Activated CD4-positive, alpha-beta memory T cell treated with anti-CD3 and anti-CD28 coated beads, Interleukin-2, amount 10 ng/mL, durations not matched to agents 7 days and 5 days (primary cell): ENCODE measurements at places on chromosomes 6 and 20. TPM values are rescaled to one million over a fixed set of nuclear protein-coding genes. Genes with fewer than 3 reads are reported as not detected.

The IER3 gene
- total RNA-seq = 13.1 TPM

The KCNK16 gene
- total RNA-seq = not detected

The AKAP12 gene
- total RNA-seq = 0.78 TPM

The LST1 gene
- total RNA-seq = 74.5 TPM

The DEFB127 gene
- not detected for total RNA-seq

The MARCKS gene
- not detected for total RNA-seq

The SLC52A3 gene
- not detected for total RNA-seq

The MEI4 gene
- not detected for total RNA-seq

The SCGN gene
- not detected for total RNA-seq

The AKAP7 gene
- total RNA-seq = 7.2 TPM

The FKBP5 gene
- 51.1 TPM for total RNA-seq

The DCDC2 gene
- not detected for total RNA-seq

The GPR63 gene
- total RNA-seq = 3.7 TPM

The CCR6 gene
- 20.0 TPM for total RNA-seq

The MYO6 gene
- total RNA-seq = 4.6 TPM

The PLCB4 gene
- not detected for total RNA-seq

The ASIP gene
- not detected for total RNA-seq

- no peak overlapping the region for H3K4me3 ChIP-seq
- peaks cover 14% of the 10 kb centered on the region for H3K36me3 ChIP-seq
- no peak for DNase-seq
- H3K27me3 ChIP-seq = no peaks in the 10 kb centered on the region
- peaks cover 11% of the 10 kb centered on the region for H3K4me1 ChIP-seq
These were observed 31.5 kb upstream of the LTV1 start for GRCh38 chr6:143811501-143812157.

- no peaks in the 10 kb centered on the region for H3K27me3 ChIP-seq
- H3K4me3 ChIP-seq = no peak overlapping the region
- H3K4me1 ChIP-seq = peaks cover 2% of the 10 kb centered on the region
- DNase-seq = no peak
- no peaks in the 10 kb centered on the region for H3K36me3 ChIP-seq
These were observed 7.8 kb upstream of the LCA5 start for GRCh38 chr6:79544939-79545450.

- no peak for DNase-seq
- no peak overlapping the region for H3K4me3 ChIP-seq
- H3K4me1 ChIP-seq = no peaks in the 10 kb centered on the region
- peaks cover 3% of the 10 kb centered on the region for H3K27me3 ChIP-seq
- no peak overlapping the region for H3K27ac ChIP-seq
These were observed 31.2 kb downstream of the PARD6B start for GRCh38 chr20:50762435-50763220.

GRCh38 chr20:7161690-7162089 is 394.2 kb downstream of the BMP2 start:
- DNase-seq = no peak
- H3K4me3 ChIP-seq = no peak overlapping the region
- H3K27me3 ChIP-seq = no peaks in the 10 kb centered on the region

- H3K27ac ChIP-seq = no peak overlapping the region
- DNase-seq = no peak
- no peak overlapping the region for H3K4me3 ChIP-seq
- no peaks in the 10 kb centered on the region for H3K4me1 ChIP-seq
- no peaks in the 10 kb centered on the region for H3K36me3 ChIP-seq
- H3K27me3 ChIP-seq = no peaks in the 10 kb centered on the region
These were observed 52.1 kb downstream of the PLAGL1 start for GRCh38 chr6:143955971-143956370.

- no peak overlapping the region for H3K4me3 ChIP-seq
- peaks cover 40% of the 10 kb centered on the region for H3K27me3 ChIP-seq
- no peak overlapping the region for H3K27ac ChIP-seq
- H3K4me1 ChIP-seq = peaks cover 5% of the 10 kb centered on the region
These were observed 13.1 kb downstream of the BTNL2 start for GRCh38 chr6:32393665-32394420.

- H3K4me1 ChIP-seq = no peaks in the 10 kb centered on the region
- no peak for DNase-seq
- no peaks in the 10 kb centered on the region for H3K36me3 ChIP-seq
- no peak overlapping the region for H3K4me3 ChIP-seq
- H3K27ac ChIP-seq = no peak overlapping the region
- peaks cover 3% of the 10 kb centered on the region for H3K27me3 ChIP-seq
These were observed 151.8 kb downstream of the UNC5CL start for GRCh38 chr6:40887079-40887791.

GRCh38 chr6:135506270-135506997 is 8.9 kb upstream of the AHI1 start:
- DNase-seq = no peak
- H3K36me3 ChIP-seq = no peaks in the 10 kb centered on the region
- H3K4me1 ChIP-seq = peaks cover 7% of the 10 kb centered on the region
- peak overlapping the region; percentile 12 for H3K27ac ChIP-seq

GRCh38 chr6:161082215-161082614 is 90.6 kb downstream of the MAP3K4 start:
- H3K27ac ChIP-seq = no peak overlapping the region
- H3K27me3 ChIP-seq = no peaks in the 10 kb centered on the region
- peaks cover 19% of the 10 kb centered on the region for H3K4me1 ChIP-seq
- DNase-seq = no peak

GRCh38 chr6:107345393-107345792 is 114.0 kb downstream of the PDSS2 start:
- H3K4me3 ChIP-seq = no peak overlapping the region
- DNase-seq = no peak
- no peaks in the 10 kb centered on the region for H3K4me1 ChIP-seq
- no peaks in the 10 kb centered on the region for H3K36me3 ChIP-seq
- no peaks in the 10 kb centered on the region for H3K27me3 ChIP-seq

GRCh38 chr6:148943451-148943850 is 196.6 kb downstream of the UST start:
- H3K4me1 ChIP-seq = no peaks in the 10 kb centered on the region
- no peak overlapping the region for H3K27ac ChIP-seq
- no peak overlapping the region for H3K4me3 ChIP-seq
- H3K27me3 ChIP-seq = no peaks in the 10 kb centered on the region
- no peak for DNase-seq

GRCh38 chr6:90305800-90306448 is 9.3 kb upstream of the BACH2 start:
- no peak for DNase-seq
- no peaks in the 10 kb centered on the region for H3K4me1 ChIP-seq
- peaks cover 44% of the 10 kb centered on the region for H3K27me3 ChIP-seq
- no peak overlapping the region for H3K4me3 ChIP-seq
- no peaks in the 10 kb centered on the region for H3K36me3 ChIP-seq

GRCh38 chr6:55617272-55617671 is 38.3 kb upstream of the HMGCLL1 start:
- no peaks in the 10 kb centered on the region for H3K4me1 ChIP-seq
- no peak overlapping the region for H3K27ac ChIP-seq
- no peaks in the 10 kb centered on the region for H3K27me3 ChIP-seq
- DNase-seq = no peak
- H3K36me3 ChIP-seq = no peaks in the 10 kb centered on the region
- no peak overlapping the region for H3K4me3 ChIP-seq

DNA sequence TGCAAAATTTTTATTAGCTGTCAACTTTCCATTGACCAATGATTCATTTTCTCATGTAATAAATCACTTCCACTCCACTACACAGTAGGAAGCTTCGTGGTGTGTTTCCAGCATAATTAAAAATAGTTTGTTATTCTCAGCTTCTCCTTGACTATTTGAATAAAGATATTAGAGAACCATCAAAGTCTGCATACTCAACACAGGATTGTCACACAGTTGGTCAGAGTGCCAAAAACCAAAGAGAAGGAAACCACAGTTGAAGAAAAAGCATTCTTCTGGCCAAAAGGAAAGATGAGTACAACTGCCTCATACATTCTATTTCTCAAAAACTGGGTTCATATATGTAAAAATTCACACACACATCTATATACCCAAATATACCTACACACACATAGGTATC is 455.1 kb upstream of the HSF2 start:
- H3K36me3 ChIP-seq = no peaks in the 10 kb centered on the region
- no peak for DNase-seq
- no peaks in the 10 kb centered on the region for H3K4me1 ChIP-seq
- no peak overlapping the region for H3K4me3 ChIP-seq
- H3K27me3 ChIP-seq = no peaks in the 10 kb centered on the region

DNA sequence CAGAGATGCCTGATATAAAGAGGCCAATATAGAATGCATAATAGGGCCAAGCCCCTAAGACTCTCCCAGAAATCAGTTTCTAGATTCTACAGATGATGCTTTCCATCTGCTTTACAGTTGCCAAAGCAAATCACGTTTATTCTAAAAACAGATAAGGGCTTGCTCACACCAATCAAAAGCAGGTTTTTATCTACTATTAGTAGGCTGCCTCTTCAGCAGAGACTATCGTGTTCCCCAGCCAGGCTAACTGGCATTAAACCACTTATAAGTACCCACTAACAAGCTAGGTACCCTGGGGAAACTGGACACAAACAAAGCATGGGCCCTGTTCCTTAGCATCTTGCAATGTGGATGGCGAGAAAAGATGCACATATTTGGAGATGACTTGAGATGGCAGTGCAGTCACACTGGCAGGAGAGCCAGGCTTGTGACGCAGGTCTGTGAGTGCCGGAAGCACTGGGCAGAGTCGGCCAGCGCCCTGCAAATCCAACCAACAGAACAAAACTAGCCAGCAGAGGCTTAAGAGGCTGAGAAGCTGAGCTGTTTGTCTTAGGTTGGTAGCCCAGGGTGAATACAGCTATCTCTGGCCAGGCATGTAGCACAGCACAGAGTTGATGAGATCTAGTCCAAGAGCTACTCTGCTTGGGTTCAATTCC is 73.4 kb downstream of the GFOD1 start:
- H3K27me3 ChIP-seq = no peaks in the 10 kb centered on the region
- no peak for DNase-seq
- no peak overlapping the region for H3K4me3 ChIP-seq
- no peak overlapping the region for H3K27ac ChIP-seq
- no peaks in the 10 kb centered on the region for H3K36me3 ChIP-seq
- no peaks in the 10 kb centered on the region for H3K4me1 ChIP-seq

- H3K36me3 ChIP-seq = no peaks in the 10 kb centered on the region
- DNase-seq = no peak
- H3K27me3 ChIP-seq = no peaks in the 10 kb centered on the region
- H3K4me3 ChIP-seq = no peak overlapping the region
These were observed 53.9 kb upstream of the LAMP5 start for GRCh38 chr20:9460518-9460917.

DNA sequence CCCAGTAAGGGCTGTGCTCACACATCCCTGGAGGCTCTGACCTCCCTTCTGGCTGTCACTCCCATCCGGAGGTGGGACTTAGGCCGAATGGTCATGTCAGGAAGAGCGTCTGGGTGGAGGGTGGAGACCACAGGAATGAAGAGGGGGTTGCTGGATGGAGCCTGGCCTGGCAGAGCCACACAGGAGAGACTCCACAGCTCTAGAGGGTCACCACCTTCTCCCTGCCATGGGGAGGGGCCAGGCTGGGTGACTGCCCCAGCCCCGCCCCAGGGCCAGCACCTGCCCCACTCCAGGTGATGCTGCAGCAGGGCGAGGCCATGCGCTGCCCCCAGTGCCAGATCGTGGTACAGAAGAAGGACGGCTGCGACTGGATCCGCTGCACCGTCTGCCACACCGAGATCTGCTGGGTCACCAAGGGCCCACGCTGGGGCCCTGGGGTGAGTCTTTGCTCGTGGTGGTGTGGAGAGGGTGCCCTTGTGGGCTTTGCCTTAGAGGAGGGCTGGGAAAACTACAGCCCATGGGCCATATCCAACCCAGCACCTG is 20.6 kb downstream of the RBCK1 start:
- H3K4me3 ChIP-seq = no peak overlapping the region
- H3K27me3 ChIP-seq = no peaks in the 10 kb centered on the region

- no peaks in the 10 kb centered on the region for H3K36me3 ChIP-seq
- H3K27me3 ChIP-seq = peaks cover 30% of the 10 kb centered on the region
- H3K4me3 ChIP-seq = no peak overlapping the region
- no peak for DNase-seq
- H3K27ac ChIP-seq = no peak overlapping the region
These were observed 18.5 kb upstream of the SLC16A10 start for GRCh38 chr6:111068866-111069234.

- DNase-seq = no peak
- H3K27me3 ChIP-seq = no peaks in the 10 kb centered on the region
- peaks cover 75% of the 10 kb centered on the region for H3K4me1 ChIP-seq
- H3K27ac ChIP-seq = peak overlapping the region; percentile 27
- peaks cover 2% of the 10 kb centered on the region for H3K36me3 ChIP-seq
- H3K4me3 ChIP-seq = no peak overlapping the region
These were observed 156.7 kb downstream of the JARID2 start for GRCh38 chr6:15402406-15403045.

- H3K4me3 ChIP-seq = no peak overlapping the region
- H3K36me3 ChIP-seq = no peaks in the 10 kb centered on the region
- no peaks in the 10 kb centered on the region for H3K4me1 ChIP-seq
These were observed 135.5 kb downstream of the CLIC5 start for GRCh38 chr6:45880159-45880558.

GRCh38 chr6:56992703-56993102 is 37.8 kb downstream of the BEND6 start:
- no peak for DNase-seq
- peaks cover 19% of the 10 kb centered on the region for H3K27me3 ChIP-seq

- no peaks in the 10 kb centered on the region for H3K4me1 ChIP-seq
- H3K27me3 ChIP-seq = no peaks in the 10 kb centered on the region
- H3K4me3 ChIP-seq = no peak overlapping the region
- no peak overlapping the region for H3K27ac ChIP-seq
- no peak for DNase-seq
These were observed 1424.6 kb upstream of the ADGRB3 start for GRCh38 chr6:67210450-67210849.

DNA sequence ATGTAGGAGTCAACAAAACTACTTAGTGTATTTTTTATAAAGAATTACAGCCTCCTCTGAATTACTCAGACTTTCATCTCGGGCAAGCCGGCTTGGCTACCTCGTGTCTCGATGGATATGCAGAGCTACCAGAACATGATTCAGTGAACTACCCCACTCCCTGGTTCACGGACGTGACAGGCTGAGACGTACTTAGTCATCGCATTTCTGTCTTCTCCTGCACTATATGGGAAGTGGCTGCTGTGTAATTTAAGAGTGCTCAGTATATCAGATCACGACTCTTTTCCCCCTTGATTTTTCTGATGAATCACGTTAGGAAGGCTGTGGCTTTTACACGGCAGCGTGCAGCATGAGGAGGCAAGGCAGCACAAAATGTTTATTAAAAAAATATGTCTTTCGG is 302.7 kb upstream of the ZFP64 start:
- H3K36me3 ChIP-seq = no peaks in the 10 kb centered on the region
- peak; percentile 19 for DNase-seq
- no peak overlapping the region for H3K4me3 ChIP-seq
- no peak overlapping the region for H3K27ac ChIP-seq
- no peaks in the 10 kb centered on the region for H3K27me3 ChIP-seq

GRCh38 chr20:7742479-7742878 is 197.8 kb downstream of the HAO1 start:
- H3K27ac ChIP-seq = no peak overlapping the region
- H3K4me1 ChIP-seq = no peaks in the 10 kb centered on the region
- H3K36me3 ChIP-seq = no peaks in the 10 kb centered on the region
- no peak for DNase-seq

DNA sequence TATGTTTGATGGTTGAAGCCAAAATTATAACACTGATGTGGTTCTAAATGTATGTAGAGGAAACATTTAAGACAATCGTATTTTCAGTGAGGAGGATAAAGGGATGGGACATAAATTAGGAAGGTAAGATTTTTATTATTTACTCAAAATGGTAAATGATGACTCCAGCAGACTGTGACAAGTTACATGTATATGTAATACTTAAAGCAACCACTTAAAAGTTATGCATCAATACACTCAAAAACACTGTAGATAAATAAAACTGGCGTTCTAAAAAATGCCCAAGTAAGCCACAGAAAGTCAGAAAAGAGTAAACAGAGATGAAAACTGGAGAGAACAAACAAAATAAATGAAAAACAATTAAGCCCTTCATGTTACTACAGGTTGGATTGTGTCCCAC is 18.7 kb downstream of the HLA-DMB start:
- peaks cover 2% of the 10 kb centered on the region for H3K4me1 ChIP-seq
- no peak overlapping the region for H3K27ac ChIP-seq
- DNase-seq = no peak
- H3K27me3 ChIP-seq = peaks cover 21% of the 10 kb centered on the region
